CD4-positive, alpha-beta T cell (primary cell): ENCODE measurements at places on chromosomes 1 and 21.

- DNase-seq, result no peak
Observed at GRCh38 chr1:16134066-16134801, 21.6 kb downstream of the EPHA2 start.

- no peak for DNase-seq
Observed at GRCh38 chr1:178005450-178005849, 35.6 kb upstream of the SEC16B start.

- no peak for DNase-seq
Observed at GRCh38 chr1:217617126-217617525, 13.8 kb downstream of the GPATCH2 start.

DNA sequence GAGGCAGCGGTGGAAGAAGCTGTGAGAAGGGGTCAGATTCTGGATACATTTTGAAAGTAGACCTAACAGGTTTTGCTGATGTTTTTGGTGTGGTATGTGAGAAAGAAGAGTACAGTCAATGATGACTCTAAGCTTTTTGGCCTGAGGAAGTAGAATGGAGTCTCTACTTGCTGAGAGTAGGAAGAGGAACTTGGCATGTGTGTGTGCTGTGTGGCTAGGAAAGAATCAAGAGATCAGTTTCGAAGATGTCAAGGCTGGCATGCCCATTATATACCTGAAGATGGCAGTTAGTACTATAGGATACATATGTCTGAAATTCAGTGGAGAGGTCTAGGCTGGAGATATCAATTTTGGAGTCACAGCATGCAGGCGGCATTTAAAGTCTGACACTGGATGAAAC, 64.4 kb downstream of the MAB21L3 start:
- DNase-seq, result no peak

- DNase-seq, result no peak
Observed at GRCh38 chr1:6950001-6950765, 164.9 kb downstream of the CAMTA1 start.

DNA sequence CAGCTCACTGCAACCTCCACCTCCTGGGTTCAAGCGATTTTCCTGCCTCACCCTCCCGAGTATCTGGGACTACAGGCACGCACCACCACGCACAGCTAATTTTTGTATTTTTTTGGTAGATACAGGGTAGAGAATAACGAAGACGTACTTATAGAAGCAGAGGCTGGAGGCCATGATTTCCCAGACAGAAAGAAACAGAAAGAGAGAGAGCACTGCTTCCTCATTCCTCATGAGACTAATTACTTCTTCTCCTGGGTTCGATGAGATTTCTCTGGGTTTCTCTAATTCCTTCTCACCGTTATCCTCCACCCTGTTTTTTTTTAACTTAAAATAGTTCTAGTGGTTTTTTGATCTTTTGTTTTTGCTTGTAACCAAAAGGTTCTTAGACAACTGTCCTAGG, 23.4 kb upstream of the PTP4A2 start:
- DNase-seq, result no peak

DNA sequence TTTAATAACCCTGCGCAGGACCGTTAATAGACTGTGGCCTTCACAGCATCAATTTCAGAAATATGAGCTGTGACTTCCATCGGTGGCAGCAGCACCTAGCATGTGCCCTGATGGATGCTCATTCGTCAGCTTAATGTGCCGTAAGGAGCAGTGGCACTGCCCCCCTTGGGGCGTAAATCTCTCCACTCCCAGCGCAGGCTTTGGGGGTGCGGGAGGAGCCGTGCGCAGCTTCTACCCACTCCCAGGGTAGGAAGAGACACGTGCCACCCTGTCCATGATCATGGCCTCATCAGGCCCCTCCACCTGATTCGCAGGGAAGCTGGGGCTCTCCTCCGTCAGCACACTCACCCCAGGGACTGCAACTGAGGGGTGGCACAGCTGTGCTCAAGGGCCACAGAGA, 149.5 kb downstream of the NPHP4 start:
- no peak for DNase-seq

DNA sequence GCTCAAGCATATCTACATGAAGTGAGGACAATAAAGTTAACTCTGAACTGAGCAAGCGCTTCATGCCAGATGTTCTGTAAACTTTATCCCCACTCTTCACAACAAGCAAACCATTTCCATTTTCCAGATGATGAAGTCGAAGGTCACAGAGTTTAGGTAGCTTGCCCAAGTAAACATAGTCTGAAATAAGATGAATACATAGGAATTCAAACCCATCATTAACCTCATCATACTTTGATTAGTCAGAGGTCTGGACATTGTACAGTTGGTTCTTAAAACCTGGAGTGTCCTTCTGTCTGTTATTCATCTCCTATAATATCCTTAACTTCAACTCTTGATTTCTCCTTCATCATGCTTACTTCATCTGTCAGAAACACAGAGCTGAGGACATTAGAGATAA, 180.3 kb upstream of the C8B start:
- DNase-seq, result no peak

DNA sequence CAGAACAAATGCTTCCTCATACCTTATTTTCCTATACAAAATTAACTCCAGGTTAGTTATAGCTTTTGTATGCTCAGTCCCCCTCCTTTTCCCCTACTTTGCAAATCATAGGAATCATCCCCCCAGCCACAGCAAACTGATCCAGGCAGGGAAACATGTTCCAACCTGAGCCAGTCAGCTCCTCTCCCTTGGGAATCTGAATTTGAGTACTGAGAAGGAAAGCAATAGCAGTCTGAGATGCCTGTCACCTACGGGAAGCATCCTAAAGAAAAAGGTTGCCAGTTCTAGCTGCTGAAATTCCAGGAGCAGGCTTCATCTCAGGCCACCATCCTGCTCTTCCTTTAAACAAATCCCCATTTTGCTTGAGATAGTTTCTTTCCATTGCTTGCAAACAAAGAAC, 6.9 kb downstream of the ADSS2 start:
- no peak for DNase-seq

DNA sequence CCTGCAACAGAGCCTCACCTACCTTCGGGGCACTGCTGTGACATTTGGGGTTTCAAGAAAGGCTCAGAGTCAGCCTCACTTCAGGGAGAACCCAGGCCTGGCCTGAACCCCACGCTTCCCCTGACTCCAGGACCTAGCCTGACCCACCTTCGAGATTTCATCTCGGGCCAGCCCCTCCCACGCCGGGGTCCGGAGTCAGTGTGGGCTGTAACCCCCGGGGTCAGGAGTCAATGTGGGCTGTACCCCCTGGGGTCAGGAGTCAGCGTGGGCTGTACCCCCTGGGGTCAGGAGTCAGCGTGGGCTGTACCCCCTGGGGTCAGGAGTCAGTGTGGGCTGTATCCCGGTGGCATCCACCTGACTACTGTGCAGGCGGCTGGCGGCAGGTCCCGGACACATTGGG, 183.0 kb upstream of the RAB4A start:
- no peak for DNase-seq

DNA sequence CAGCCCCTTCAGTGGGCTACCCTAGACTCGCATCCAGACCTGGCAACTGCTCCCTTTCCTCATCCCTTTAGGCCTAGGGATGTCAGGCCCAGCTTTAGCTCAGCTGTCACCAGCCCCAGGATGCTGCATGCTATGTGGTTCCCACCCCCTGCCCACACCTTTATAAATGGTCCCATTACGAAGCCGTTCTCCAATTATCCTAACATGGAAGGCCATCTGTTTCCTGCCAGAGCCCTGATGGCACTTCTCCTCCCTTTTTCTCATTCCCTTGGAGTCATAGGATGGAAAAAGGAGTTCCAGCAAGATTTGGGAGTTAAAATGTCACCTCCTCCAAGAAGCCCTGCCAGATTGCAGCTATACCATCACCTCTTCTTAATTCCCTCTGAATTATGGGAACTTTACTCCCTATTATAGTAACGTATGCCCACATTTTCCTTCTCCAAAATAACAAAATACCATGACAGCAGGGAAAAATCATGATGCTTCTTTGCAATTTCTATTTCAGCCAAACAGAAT, 205.0 kb upstream of the GRIK3 start:
- no peak for DNase-seq

DNA sequence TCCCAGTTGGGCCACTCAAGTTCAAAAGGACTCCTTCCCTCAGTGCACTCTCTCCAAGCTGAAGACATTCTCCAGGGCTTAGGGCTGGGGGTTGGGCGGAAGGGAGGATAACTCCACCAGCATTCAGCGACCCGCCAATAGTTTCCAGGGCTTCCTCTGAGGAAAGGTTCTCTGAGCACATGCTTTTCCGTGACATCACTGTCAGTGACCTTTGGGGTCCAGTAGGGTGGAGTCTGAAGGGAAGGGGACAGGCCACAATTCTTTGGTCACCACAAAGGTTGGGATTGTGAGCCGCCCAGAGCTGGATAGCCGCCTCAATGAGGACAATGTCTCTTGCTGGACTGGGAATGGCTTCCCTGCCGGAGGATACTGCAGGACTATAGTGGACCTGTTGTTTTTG, 22.8 kb upstream of the RXRG start:
- DNase-seq, result no peak

- no peak for DNase-seq
Observed at GRCh38 chr21:22630953-22631465, 1632.8 kb downstream of the NCAM2 start.

- DNase-seq, result no peak
Observed at GRCh38 chr1:45585110-45585426, 1.2 kb downstream of the NASP start.

- no peak for DNase-seq
Observed at GRCh38 chr1:38738207-38738606, 121.4 kb downstream of the RRAGC start.

- no peak for DNase-seq
Observed at GRCh38 chr1:98143403-98143802, 222.6 kb upstream of the DPYD start.

GRCh38 chr1:1402072-1402900, 3.2 kb upstream of the CCNL2 start:
- peak; percentile 19 for DNase-seq
